ENCODE measurements at places on chromosomes 7 and 10.

GRCh38 chr10:69901628-69902505 lies 100.2 kb downstream of the COL13A1 start:
- peak; percentile 41 for DNase-seq

- DNase-seq, result no peak
Observed at GRCh38 chr10:11875494-11876281, 52.5 kb downstream of the PROSER2 start.

DNA sequence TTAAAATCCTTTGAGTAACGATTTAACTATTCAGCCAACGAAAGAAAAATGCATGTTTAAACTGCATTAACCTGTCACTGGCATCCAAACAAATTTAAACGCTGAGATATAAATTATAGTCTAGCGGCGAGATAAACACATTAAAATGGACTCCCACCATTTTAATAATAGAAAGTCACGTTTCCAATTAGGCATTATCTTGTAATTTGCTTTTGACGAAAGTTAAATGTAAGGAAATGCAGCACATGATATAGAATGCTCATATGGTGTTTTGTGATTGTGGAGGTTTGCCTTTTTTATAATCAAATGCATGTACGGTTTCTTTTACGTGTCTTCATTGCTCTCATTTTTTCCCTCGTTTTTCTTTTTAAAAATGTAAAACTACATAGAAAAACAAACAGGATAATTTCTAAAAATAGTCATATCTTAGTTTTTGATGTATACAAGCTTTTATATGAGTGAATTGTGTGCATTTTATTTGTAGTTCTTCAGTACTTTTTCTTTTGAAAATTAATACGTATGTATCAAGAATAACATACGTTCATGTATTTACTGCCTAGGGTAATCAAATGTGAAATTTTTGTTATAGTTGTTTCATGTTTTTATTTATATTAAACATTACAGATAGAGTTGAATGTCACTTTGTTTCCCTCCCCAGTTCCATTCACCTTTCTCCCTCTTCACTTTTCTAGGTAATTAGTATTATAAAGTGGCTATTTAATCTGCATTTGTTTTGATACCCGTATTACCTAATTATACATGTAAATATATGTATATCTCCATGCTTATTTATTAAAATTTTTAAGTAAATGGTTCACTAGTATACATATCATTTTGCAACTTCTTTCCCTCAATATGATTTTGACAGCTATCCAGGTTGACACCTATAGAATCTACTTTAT lies 1.1 kb upstream of the KLF14 start:
- DNase-seq, result no peak

- no peak for DNase-seq
Observed at GRCh38 chr7:134730411-134730829, 49.0 kb upstream of the CALD1 start.

- DNase-seq, result no peak
Observed at GRCh38 chr10:70597856-70598815, 4.4 kb downstream of the PRF1 start.

GRCh38 chr10:36542493-36542892 lies 582.9 kb upstream of the ANKRD30A start:
- no peak for DNase-seq
